ENCODE measurements at places on chromosomes 5 and 9.

- no peak for DNase-seq
Measured at GRCh38 chr9:76018235-76018634, 127.8 kb downstream of the PCSK5 start.

DNA sequence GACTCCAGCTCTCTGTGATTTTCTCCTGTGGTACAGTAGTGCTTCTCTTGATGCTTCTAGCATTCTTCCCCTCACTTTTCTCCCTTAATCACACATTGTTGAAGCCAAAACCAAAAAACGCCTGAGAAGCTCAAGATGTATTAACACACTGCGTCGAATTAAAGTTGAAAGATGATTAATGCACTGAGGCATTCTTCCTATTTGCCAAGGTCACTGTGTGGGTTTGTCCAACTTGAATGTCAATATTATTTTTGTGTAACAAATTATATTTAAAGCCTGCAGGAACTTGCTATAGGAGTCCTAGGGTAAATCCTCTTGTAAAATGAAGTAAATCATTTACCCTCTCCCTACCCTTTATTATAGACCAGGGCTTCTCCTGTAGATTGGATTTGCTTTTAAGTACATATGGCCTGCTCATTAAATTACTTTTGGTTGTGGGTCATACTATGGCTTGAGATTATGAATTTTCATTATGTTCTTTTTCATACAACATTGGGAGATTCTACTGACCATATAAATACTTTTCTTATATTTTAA is 68.1 kb downstream of the GDA start:
- no peak for DNase-seq

DNA sequence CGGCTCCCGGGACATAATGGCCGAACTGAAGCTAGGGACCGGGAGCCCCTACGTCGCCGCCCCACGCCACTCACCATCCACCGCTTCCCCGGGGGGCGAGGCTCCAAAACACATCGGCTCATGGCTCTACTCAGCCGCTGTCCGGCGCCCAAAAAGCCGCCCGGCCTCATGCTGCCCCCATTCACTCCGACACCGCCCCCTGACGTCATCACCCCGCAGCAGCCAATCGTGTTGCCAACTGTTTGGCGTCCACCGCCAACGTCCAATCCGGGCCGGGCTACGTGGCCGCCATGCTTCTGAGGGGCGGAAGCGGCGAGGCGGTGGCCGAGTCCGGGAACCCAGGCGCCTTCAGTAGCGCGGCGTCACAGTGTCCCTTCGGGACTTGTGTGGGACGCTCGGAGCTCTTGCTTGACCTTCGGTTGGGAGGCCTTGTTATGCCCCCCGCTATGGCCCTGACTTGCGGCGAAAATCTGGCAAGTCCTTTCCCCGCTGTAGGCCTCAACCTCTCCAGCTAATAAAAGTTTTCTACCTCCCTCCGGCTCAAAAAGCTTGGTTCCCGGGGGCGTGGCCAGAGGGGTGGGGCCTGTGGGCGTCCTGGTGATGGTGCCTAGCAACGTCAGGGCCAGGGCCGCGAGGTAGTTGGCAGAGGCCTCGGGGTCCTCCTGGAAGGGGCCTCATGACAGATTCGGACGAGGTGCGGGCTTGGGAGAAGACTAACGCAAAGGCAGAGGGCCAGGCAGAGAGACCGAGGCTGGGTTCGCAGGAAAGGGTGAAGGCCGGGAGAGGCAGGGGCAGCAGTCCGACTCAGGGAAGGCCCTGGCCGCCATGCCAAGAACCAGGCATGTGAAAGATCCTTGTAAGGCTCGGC is at the start of the genes PTRH1 and TTC16:
TSS of gene PTRH1 (minus strand) at position 194 of the 868 bp plus-strand sequence. CDS start at position 170, 24 bp downstream.
TSS of gene TTC16 (plus strand) at position 610 of the 868 bp plus-strand sequence. CDS start at position 677, 67 bp downstream.
- peak; percentile 99 for DNase-seq

GRCh38 chr9:34589636-34590380 is at the start of gene CNTFR:
TSS of gene CNTFR (minus strand) at chr9:34589724. CDS start at chr9:34568981, 20,743 bp downstream.
- peak; percentile 87 for DNase-seq

GRCh38 chr5:51811883-51812471 is 428.7 kb downstream of the ISL1 start:
- DNase-seq, result no peak

DNA sequence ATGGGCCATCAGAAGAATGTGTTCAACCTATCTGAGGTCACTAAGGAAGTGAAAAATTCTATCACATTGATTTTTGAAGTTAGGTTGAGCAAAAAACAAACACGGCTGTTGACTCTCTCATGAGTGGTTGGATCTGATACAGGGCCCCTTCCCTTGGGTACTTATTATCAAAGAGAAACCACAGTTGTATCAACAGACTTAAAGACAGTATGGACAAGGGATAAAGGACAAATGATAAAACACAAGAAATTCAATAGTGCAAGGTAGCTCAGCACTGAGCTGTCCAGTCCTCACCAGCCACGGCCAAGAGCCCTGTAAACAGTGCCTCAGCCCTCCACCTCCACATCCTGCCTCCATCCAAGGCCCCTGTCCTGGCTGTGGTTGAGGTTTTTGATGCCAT is 86.9 kb downstream of the UBE2QL1 start:
- DNase-seq, result no peak

DNA sequence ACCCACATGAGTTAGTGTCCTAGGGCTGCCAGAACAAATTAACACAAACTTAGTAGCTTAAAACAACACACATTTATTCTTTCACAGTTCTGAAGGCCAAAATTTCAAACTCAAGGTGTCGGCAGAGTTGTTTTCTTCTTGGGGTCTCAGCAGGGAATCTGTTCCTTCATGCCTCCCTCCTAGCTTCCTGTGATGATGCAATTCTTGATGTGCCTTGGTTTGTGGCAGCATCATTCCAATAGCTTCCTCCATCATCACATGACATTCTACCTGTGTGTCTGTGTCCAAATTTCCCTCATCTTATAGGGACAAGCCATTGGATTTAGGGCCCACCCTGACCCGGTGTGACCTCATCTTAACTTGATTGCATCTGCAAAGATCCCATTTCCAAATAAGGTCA is 12.2 kb upstream of the SLC25A48 start:
- DNase-seq, result no peak

DNA sequence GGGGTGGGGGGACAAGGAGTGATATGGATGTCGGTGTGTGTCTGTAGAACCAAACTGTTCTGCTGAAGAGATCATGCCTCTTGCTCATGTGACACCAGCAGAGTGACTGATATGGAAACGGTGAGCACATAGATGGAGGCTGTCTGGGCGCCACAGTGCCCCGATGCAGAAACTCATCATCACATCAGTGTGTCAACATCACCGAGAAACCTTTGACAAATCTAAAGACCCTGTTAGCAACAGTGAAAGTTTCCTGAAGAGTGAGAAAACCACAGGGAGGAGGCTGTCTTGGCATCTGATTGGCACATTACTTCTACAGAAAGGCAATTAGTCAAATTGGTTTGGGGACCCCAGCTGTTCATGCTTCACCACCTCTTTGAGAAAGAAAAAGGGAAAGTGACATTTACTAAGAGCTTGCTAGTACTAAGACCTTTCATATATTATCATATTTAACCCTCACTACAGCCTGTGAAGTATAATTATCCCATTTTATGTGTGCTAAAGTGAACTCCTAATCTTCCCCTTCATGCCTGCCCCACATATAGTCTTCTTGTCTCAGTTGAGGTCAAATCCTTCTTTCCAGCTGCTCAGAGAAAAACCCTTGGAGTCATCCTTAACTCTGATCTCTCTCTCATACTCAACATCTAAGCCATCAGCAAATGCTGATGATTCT is 25.6 kb downstream of the CSF2 start:
- no peak for DNase-seq

DNA sequence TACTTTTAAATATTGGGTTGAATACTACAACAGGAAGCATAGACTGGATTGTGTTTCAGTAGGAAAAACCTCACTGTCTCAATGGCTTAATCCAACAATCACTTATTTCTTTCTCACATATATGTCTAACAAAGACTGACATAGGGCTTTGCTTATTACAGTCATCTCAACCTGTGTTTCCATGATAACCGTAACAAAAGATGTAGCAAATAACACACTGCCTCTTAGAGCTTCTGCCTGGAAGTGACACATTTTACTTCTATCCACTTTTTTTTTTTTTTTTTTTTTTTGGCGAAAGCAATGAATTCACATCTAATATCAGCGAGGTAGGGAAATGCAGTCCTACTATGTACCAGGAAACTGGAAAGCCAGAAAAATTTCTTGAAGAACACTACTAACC is 204.9 kb upstream of the CDKN2B start:
- no peak for DNase-seq

- peak; percentile 92 for DNase-seq
Measured at GRCh38 chr5:177495243-177496060, 2.0 kb downstream of the PDLIM7 start.

GRCh38 chr5:63050916-63051315 is 472.3 kb downstream of the LRRC70 start:
- no peak for DNase-seq

DNA sequence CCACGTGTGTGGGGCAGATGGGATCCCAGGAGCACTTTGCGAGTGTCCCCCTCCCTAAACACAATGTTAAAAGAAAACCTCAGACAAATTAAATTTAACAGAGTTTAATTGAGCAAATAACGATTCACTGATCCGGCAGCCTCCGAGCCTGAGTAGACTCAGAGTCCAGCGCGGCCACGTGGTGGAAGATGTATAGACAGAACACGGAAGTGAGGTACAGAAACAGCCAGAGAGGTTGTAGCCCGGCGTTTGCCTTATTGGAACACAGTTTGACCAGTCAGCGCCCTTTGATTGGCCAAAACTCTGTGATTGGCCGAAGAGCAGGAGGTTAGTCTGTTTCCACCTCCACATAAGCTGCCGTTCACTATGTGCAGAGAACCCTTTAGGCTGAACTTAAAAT is 363.0 kb upstream of the IRX2 start:
- no peak for DNase-seq

DNA sequence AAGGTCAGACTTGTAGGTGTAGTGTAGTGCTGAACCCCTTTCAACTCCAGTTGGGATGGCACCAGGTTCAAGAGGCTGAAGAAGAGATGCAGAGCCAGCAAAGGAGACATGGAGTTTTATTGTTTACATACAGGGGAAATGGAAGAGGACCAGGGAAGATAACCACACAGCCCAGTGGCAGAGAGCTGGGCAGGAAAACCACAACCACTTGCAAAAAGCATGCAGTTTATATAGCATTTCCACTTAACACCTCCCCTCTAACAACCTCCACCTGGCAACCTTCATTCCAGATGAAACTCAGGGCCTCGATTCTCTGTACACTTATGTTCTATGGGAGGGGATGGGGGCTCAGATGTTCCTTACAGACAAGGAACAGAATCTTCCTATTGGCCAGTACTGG is 56.9 kb downstream of the SNX24 start:
- DNase-seq, result no peak

- peak; percentile 17 for DNase-seq
Measured at GRCh38 chr5:60997721-60998120, 52.7 kb downstream of the NDUFAF2 start.

GRCh38 chr5:3595006-3595961 is at the start of gene IRX1:
TSS of gene IRX1 (plus strand) at chr5:3595832. CDS start at chr5:3596106, 274 bp downstream.
- no peak for DNase-seq

- DNase-seq, result no peak
Measured at GRCh38 chr5:82365026-82365425, 86.9 kb upstream of the RPS23 start.

DNA sequence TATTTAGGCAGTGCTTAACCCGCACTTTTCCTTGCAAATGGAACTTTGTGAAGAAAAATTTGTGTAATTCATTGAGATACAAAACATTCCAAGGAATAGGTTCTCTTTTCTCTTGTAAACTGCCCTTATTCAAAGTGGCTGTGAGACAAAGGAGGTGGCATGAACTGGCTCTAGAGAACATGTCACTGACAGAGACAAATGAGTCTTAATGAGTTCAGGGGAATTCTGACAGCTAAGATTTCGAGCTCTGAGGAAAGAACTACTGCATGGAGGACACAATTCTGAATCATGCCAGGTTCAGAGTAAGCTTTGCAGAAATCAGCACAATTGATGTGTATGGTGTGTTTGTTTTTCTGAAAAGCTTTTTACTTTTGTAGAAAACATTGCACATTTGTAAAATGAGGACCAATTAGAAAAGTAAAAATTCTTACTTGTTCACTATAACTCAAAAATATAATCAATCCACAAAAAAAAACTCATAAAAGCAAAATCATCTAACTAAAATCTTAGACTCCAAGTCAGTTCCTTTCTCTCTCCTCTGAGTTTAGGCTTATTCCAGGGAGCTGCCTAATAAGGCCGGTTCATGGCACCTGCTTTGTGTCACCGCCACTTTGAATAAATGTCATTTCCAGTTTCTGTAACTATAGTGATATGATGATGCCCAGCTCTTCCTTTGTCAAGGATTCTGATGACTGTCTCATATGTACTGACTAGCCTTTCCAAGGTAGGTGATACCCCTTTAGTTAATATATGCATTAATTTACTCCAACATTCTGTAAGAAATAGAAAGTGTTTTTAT is 163.2 kb downstream of the HCN1 start:
- no peak for DNase-seq

GRCh38 chr5:178108966-178109365 is 4.4 kb upstream of the N4BP3 start:
- no peak for DNase-seq

- no peak for DNase-seq
Measured at GRCh38 chr5:178808886-178809285, 50.9 kb upstream of the ZNF354B start.

GRCh38 chr9:14906000-14906399 is 4.2 kb downstream of the FREM1 start:
- peak; percentile 63 for DNase-seq

GRCh38 chr5:89595056-89595455 is 712.1 kb upstream of the MEF2C start:
- DNase-seq, result no peak

GRCh38 chr9:132562306-132562573 is 20.2 kb upstream of the BARHL1 start:
- no peak for DNase-seq

- DNase-seq, result no peak
Measured at GRCh38 chr5:165079389-165079788, 1574.0 kb downstream of the MAT2B start.

GRCh38 chr9:136170006-136170901 is 34.7 kb downstream of the LHX3 start:
- DNase-seq, result peak; percentile 10

Data from muscle of leg (tissue), 16 donors.